ENCODE measurements at places on chromosomes 5 and 9.

- DNase-seq = no peak
Measured at GRCh38 chr5:112996830-112997374, 20.3 kb downstream of the DCP2 start.

DNA sequence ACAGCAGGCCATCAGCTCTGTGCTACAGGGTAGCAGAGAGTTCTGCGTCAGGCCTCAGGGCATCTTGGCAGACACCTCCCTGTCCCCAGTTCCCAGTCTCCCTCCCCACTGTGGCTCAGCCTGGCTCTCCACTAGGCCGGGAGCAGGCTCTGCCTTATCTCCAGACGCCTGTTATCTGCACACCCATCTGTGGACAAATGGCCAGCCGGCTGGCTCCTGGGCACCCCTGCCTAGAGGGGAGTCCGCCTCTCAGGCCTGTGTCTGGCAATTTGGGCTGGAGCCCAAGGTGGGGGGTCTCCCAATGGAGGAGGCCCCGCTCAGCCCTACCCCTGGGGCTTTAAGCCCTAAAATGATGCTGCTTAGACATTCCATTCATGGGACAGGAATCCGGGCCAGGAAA lies 39.2 kb upstream of the HAND1 start:
- DNase-seq = no peak

DNA sequence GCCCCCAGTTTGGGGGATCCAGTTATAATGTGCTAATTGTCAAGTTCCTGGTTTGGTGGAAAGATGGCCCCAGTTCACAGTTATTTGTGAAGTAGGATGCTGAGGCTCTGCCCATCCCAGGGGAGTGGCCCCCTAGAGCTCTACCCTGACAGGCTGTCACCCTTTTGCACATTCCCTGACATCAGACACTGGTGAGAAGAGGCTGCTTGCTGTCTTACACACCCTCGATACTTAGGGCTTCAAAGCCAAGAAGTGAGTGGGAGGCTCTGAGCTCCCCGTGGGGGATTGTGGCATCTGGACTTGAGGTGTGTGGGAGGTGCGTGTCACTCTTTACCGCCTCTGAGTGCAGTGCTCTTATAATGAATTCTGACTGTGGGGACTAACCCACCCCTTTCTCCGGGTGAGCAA lies 168.5 kb downstream of the DOCK2 start:
- DNase-seq = peak; percentile 5

- DNase-seq = no peak
Measured at GRCh38 chr9:100377015-100377414, 24.3 kb upstream of the TEX10 start.

- no peak for DNase-seq
Measured at GRCh38 chr5:116076496-116076895, 8.3 kb upstream of the COMMD10 start.

DNA sequence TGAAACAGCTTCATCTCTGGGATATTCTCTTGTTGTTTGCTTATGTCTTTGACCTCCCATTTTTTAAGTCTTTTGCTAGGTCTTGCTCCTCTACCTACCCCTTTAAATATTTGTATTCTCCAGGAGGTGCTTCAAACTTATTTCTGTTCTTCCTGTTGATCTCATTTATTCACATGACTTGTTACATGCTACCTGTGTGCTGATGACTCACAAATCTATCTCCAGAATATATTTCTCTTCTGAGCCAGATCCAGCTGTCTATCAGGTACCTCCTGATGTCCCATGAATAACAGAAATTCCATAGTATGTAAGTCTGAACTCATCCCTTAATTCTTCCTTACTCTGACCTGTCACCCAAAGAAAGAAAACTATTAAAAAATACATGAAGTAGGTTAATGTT lies 11.0 kb downstream of the NIPBL start:
- DNase-seq = no peak

- peak; percentile 81 for DNase-seq
Measured at GRCh38 chr9:131739959-131740648, at the start of gene RAPGEF1. Gene RAPGEF1, minus strand, starts transcription at chr9:131740076. Its CDS starts 246 bp downstream, at chr9:131739830.

DNA sequence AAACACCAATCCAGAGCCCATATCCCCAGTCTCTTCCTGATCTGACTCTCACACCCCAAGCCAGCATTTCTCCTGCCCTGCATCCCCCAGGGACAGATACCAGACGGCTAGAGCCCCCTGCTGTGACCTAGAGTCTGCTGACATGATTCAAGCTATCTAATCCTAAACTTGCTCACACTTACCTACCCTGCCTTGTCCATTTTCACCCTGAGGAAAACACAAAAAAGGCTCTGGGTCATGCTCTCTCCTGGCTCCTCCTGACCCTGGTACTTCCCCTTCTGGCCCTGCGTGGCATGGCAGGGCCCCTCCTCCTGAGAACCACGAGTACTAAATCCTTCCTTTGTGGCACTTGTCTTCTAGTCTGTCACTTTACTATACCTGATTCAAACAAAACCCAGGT lies 2.8 kb upstream of the ARRDC1 start:
- DNase-seq = no peak

GRCh38 chr9:98565152-98566135 lies 143.3 kb downstream of the GABBR2 start:
- no peak for DNase-seq

DNA sequence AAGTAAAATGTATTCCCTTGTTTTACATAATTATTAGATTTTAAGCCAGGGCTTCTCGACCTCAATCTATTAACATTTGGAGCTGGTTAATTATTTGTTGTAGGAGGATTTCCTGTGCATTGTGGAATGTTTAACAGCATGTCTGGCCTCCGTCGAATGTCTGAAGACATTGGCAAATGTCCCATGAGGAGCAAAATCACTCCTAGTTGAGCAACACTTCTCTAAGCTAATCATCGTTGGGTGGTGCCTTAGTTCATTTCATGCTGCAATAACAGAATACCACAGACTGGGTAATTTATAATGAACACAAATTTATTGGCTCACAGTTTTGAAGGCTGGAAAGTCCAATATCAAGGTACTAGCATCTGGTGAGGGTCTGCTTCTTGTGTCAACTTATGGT lies 13.4 kb upstream of the VPS13A start:
- DNase-seq = no peak

GRCh38 chr9:100427366-100428263 lies 672 bp downstream of the MSANTD3 start:
- peak; percentile 3 for DNase-seq

DNA sequence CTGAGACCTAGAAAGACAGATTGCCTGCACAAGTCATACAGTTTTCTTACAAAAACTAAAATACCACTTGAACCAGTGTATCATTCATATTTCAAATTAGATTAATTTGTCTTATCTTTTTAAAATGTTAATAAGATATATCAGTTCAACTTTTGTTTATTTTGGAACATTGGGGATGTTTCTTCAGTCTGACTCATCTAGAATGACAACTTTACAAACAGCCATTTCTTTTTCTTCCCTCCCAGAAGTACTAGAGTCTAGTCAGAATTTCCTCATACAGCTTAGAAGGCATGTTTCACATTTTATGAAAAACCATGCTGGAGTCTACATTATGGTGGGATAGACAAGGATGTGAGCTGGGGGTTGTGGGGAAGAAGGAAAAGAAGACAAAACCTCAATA lies 262.5 kb downstream of the NFIB start:
- no peak for DNase-seq

GRCh38 chr9:2837915-2838314 lies 6.0 kb downstream of the PUM3 start:
- no peak for DNase-seq

DNA sequence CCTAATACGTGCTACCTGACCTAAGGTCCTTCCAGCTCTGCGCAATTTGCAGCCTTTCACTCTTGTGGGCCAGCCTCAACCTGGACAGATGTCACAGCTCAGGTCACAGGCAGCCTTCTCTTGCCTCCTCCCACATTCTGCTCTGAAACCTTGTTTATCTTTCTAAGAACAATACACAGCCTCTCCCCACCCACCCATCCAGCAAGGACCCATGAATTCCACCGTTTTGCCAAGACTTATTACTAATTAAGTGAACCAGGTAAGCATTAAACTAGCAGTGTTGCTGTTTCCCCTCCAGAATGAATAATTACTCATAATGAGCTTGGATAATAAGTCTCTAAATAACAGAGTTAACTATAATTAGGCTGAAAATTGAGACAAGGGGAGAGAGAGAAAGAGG lies 11.0 kb downstream of the FABP6 start:
- DNase-seq = no peak

DNA sequence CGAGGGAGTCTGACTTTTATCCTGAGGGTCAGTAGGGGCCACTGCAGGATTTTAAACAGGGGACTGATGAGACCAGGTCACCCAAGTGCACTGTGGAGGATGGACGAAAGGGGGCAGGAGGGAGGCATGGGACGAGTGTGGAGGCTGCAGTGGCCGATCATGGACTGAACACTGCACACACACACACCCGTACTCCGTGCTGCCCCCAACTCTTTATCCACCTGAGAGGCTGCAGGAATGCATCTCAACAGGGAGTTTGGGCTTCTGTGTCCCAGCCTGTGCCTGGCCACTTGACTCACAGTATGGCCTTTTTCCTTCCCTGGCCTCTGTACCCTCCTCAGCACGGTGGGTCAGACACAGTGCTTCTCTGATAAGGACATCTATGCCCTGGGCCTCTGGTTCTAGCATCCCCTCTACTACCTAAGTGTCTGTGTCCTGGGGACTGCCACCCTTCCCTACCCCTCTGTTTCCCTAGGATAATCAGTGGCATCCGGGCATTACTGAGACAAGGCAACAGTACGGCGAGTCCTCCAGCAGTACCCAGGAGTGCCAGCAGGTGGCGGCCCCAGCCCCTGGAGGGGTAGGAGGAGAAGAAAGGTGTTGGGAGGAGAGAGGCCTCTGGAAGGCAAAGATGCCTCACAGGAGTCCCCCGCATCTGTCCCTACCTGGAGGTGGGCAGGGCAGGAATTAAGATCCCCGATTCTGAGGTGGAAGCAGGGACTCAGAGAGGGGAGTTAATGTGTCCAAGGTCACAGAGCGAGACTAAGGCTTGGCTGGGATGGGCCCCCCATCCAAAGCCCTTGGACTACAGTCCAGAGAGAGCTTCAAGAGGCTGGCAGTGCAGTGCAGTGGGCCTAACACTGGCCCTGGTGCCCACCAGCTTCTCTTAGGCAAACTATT lies 5.1 kb upstream of the CDX1 start:
- peak; percentile 72 for DNase-seq

GRCh38 chr5:172775326-172776234 lies 4.6 kb upstream of the DUSP1 start:
- no peak for DNase-seq

DNA sequence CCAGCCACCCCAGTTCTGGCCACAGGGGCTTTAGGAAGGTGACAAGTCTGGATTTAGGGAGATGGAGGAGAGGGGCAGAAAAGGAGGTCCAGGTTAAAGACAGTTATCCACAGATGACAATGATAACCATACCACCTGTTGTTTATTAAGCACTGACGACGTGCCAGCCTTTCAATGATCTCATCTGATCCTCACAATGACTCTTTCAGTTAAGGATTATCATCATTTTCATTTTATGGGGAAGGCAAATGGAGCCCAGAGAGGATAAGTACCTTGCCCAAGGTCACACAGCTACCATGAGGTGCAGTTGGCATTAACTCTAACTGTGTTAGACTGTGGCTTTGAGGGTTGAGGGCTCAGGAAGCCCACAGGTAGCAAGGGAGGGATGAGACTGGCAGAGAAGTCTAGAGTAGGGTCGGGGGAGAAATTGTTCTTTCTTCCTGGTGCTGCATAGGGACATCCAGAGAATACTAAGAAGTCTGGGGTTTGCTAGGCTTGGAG lies 21.5 kb upstream of the JADE2 start:
- DNase-seq = no peak

DNA sequence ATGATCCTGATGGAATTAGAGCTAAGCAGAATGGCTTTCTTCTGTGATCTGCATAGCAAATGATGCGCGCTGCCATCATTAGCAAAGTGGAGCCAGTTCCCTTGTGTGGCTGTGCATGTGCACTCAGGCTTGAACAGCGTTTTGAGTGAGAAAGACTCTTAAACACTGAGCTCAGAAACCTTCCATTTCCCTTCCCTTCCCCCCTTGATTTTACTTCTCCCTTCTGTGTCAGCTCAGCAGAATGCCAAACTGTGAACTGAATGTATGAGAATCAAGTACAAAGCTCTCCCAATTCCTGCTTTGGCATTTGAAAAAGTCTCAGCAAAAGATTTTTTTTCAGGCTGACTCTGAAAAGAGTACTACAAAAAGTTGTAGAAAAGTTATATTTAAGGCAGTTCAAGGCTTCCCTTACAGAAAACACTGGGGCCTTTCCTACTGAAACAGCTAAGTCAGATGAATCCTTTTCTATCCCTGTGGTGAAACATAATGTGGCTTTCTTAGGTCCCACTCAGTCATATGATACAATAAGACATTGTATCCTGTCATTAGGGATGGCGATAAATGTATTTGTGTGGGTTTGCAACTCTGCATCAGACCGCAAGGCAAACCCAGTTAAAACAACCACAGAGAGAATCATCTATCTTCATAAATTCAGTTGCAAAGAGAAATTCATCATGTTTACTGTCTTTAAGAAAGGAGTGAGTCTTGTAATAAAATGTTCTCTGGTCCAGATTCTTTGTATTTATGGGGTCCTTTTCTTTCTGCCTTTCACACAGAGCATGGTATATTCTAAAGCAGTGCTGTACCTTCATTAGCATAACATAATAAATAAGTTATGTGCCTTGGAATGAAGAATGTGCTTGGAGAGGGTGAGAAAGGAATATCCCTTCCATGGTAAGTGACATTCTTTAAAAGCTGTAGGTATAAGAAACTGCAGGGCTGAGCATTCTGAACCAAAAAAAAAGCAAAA lies 222.6 kb downstream of the CAAP1 start:
- DNase-seq = no peak

DNA sequence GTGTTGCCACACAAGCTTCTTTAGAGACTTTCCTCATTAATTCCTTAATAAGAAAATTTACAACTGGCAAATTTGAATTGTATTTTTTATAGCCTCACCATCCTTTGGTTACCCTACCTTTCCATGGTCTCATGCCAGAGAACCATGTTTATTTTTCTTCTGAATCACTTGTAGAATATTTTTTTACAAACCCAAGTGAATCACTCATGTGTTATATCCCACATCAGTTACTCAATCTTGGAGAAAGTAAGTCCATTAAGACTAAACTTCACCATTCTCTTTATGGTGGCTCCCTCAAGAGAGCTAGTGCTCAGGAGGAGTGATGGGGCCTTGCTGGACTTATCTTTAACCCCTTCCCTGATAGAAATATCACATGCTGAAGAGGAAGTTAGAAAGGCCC lies 128.9 kb downstream of the SUSD1 start:
- DNase-seq = no peak

DNA sequence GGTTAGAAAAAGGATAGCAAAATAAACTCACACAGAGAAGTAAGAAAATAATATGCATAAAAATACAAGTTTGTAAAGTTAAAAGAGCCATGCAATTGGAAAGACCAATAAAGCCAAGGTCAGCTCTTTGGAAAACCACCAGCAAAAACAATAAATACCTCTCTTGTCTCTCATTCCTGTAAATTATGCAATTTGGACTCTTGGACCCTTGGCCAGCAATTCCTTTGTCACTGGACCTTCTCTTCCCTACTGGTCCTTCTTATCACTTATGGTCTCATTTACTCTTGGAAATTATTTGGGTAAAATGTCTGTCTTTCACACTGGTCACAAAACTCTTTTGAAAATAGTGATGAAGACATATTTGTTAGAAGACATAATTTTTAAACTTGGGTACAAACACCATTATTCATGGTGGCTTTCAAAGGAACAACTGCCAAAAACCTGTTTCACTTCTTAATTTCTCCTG lies 379.5 kb downstream of the TMEM232 start:
- no peak for DNase-seq
